NCI-H1092 treated with DMSO at 0.1 percent for 48 hours (cell line): ENCODE measurements at places on chromosomes 4 and X.

DNA sequence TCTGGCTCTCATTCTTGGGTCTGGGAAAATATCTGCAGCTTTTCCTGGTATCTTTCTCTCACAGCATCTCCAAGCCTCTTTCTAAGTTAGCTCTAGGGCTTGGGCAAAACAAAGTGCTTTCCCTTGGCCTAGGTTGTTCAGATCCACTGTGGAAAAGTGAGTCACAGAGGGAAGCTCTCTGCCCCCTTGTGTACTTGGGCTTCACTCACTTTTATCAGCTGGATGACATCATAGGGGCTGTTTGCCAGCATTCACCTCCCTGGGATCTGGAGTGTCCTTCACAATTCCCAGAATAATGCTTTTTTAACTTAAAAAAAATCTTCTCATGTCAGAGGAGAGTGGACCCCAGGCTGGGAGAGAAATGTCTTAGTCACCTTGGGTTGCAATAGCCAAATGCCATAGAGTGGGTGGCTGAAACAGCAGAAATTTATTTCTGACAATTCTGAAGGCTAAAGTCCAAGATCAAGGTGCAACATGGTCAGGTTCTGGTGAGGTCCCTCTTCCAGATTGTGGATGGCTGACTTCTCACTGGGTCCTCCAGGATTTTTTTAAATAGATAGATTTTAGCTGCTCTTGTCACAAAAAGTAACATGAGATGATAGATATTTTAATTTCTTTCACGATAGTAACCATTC is 247.8 kb downstream of the SH2D1A start:
- DNase-seq = no peak

DNA sequence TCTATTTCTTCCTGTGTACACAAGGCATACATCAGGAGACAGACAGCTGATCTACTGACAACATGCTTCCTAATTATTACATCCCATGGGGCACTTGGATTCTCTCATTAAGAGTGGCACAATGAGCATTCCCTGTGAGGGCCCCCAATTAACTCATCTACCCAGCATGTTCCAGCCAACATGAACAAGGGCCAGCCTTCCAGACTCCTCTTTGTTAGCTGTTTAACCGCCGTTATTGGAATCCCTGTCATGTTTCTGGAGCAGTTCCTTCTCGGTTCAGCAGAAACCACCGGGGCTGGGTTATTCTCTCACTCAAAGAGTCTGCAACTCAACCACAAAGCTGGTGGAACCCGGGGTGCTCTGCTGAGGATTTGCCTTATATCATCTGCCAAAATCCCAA is 9.9 kb upstream of the GPM6B start:
- DNase-seq = no peak

- DNase-seq = no peak
These were observed 79.4 kb downstream of the JADE3 start for GRCh38 chrX:46991664-46992063.

GRCh38 chr4:111854494-111855087 is 290.7 kb upstream of the FAM241A start:
- peak; percentile 0 for DNase-seq

DNA sequence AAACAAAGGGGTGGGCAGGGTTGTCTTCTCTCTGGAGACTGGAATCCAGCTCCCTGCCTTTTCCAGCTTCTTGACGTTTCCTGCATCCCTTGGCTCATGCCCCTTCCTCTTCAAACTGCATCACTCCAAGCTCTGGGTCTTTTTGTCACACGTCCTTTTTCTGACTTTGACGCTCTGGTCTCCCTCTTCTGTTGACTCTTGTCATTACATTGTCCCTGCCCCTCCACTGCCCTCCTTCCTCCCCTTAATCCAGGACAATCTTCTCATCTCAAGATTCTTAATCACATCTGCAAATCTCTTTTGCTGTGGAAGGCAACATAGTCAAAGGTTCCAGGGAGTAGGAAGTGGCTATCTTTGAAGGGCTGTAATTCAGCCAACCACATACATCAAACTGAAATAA is 178.3 kb downstream of the TMA16 start:
- DNase-seq = no peak

GRCh38 chr4:102453827-102454226 is 47.3 kb upstream of the NFKB1 start:
- no peak for DNase-seq

DNA sequence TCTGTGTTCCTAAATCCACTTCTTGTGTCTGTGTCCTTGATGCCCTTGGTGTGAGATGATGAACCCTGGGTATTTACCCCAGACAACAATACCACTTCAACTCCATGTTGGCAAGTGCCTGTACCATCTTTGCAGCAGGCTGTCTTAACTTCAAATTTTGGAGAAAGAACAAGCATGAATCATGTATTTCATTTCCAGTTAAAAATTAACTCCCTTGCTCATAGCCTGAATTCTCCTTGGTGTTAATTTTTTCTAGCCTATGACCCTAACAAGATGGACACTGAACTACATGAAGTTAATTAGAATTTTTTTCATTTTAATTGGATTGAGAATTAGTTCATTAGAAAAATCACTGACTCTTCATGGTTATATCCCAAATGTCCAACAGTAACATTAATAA is 267.8 kb upstream of the INTU start:
- DNase-seq = no peak

DNA sequence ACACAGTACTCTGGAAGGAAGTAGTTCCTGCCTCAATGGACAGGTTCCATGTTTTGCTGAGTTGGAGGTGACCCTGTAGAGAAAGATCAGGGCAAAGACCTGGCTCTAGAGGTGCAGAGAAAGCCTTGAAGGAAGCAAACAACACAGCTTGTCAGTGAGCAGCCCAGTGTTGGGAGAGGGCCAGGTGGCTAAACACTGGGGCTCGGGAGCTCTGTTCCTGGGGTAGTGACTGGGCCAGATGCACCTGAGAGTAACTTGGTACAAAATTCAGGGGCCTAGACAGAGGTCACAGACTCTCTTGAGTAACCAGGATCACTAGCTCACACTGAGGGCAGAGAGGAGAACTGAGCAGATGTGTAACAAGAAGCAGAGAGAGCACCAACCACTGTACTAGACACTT is 138.4 kb upstream of the NALF2 start:
- no peak for DNase-seq

DNA sequence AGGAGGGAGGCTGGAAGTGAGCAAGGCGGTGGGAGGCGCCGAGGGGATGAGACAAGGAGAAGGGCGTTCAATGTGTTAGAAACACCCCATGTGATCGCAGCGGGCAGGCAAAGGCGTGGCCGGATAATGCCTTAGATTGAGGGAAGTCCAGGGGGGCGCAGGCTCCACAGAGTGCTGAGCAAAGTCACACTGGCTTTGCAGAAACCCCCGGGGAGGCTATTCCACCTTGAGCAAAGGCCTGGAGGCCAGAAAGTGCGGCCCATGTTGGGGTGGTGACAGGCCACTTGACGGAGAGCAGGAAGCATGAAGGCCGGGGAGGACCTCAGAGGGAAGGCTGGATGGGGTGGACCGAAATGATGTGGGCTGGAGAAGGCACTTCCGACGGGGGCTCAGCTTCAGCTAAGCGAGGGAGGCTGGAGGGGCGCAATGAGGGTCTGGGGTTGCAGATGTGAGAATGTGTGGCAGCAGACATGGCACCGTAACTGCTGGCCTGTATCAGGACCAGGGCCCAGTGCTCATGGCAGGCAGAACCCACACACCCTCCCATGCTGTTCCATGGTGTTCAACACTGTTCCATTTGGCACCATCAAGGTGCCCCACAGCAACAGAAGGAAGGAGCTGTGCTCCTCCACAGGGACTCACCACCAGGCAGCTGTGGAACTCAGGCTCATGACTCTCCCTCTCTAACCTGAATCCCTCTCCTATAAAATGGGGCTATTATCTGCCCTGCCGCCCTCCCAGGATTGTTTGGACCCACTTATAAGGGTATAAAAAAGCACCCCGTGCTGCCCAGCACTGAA is 50.3 kb downstream of the HMX1 start:
- no peak for DNase-seq

DNA sequence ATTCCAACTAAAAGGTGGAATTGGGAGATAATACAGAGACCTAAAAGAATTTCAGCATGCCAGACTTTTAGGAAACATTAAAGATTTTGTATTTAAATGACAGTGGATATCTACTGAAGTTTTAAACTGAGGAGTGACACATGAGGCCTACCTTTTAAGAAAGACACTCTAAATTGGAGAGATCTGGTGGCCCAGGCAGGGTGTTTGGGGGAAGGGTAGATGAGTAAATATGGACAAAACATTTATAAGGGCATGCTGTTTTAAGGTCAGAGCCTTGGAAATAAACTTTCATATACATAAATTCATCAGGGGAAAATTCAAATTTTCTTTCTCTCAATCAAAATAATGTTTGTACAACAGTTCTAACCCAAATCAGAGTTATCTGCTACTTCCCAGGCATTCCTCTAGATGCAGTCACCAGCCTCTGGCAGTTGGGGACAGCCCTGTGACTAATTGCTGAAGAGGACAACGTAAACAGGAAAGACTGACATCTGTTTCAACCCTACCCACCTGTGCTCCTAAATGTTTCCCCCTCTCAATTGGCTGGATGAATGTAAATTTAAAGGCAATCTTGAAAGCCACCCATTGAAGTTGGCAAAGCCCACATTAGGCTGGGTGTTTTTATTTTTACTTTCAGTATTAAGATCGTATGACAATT is 1646.9 kb upstream of the ADGRL3 start:
- no peak for DNase-seq

GRCh38 chrX:10582215-10582733 is 38.1 kb downstream of the MID1 start:
- DNase-seq = no peak
